Activated gamma-delta T cell treated with Interleukin-2 at 50 U/mL for 16 hours (primary cell): ENCODE measurements at places on chromosomes 6 and 20.

DNA sequence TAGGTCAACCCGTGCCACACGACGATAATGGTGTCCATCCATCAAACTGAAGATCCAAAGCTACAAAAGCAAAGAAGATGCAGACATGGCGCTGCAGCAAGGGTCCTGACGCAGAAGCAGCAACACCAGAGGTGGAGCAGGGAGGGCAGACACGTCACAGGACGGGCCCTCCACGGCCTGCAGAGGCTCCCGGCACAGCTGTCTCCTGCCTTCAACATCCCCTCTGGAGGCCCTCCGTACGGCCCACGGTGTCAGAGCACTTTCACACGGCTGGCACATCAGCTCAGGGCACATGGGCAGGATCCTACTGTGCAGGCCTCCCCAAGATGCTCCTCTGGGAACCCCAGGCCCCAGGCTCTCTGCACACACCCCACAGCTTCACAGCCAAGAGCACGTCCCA is 37.6 kb downstream of the WDR27 start:
- DNase-seq: no peak

- no peak for DNase-seq
These were observed 4.4 kb upstream of the CCDC28A start for GRCh38 chr6:138769102-138769676.

- DNase-seq: no peak
These were observed 9.8 kb upstream of the ELOVL5 start for GRCh38 chr6:53358440-53359094.

DNA sequence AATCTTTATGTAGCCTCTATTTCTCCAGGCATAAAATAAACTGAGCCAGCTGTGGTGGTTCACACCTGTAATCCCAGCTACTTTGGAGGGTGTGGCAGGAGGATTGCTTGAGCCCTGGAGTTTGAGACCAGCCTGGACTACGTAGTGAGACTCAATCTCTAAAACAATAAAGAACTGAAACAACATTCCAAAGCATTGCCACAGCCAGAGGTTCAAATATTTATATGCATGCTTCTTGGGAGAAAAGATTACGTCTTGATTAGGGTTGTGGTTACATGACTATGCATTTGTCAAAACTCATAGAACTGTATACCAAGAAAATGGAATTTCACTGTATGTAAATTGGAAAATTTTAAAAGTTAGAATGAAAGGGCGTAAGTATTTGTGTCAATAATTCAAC is 27.7 kb upstream of the PAX1 start:
- no peak for DNase-seq

DNA sequence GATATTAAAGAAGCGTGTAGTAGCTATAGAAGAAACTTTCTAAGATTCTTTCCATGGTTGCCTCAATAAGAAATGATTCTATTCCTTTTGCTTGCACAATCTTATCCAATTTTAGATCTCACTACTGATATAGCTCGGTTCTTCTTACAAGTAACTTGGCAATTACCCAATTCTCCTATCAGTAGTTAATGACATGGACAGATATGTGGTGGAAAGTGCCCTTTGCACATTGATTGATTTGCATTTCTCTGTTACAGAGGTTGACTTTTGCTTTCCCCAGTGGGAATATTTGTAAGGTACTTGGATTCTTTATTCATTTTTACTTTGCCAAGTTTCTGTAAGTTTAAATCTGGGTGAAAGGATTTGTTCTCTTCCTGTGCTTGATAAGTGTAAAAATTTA is 93.7 kb upstream of the QKI start:
- DNase-seq: no peak

DNA sequence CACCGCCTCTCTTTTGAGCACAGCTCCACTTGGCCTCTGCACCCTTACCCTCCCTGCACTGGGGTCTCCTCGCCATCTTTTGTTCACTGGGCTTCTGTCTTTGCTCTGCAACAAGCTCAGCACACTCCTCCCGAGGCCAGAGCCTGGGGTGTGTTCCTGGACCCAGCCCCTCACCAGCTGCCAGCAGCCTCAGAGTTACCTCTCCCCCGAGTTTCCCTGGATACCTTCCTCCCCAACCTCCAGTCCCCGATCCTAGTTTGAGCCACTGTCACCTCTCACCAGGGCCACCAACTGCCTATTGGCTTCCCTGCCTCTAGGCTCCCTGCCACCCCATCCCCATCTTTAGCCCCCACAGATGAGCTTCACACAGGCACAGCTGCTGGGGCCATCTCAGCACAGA is 12.3 kb downstream of the CYP21A2 start:
- DNase-seq: no peak
